Cerebellar nuclear complex (tissue), 1 donor: ENCODE measurements at places on chromosomes 5 and 9.

GRCh38 chr5:80208381-80208780, 47.5 kb downstream of the SERINC5 start:
- DNase-seq: no peak

GRCh38 chr5:33329891-33330290, 110.9 kb upstream of the TARS1 start:
- DNase-seq: no peak

GRCh38 chr5:82912462-82912861, 164.7 kb downstream of the TMEM167A start:
- DNase-seq: no peak

- DNase-seq: no peak
Observed at GRCh38 chr5:41656597-41656996, 146.2 kb upstream of the PLCXD3 start.

GRCh38 chr9:108483676-108484075, 372.1 kb downstream of the ACTL7B start:
- no peak for DNase-seq

- DNase-seq: no peak
Observed at GRCh38 chr9:17082343-17083064, 52.3 kb upstream of the CNTLN start.

GRCh38 chr5:181149806-181150733, 2.7 kb downstream of the OR2V2 start:
- no peak for DNase-seq

DNA sequence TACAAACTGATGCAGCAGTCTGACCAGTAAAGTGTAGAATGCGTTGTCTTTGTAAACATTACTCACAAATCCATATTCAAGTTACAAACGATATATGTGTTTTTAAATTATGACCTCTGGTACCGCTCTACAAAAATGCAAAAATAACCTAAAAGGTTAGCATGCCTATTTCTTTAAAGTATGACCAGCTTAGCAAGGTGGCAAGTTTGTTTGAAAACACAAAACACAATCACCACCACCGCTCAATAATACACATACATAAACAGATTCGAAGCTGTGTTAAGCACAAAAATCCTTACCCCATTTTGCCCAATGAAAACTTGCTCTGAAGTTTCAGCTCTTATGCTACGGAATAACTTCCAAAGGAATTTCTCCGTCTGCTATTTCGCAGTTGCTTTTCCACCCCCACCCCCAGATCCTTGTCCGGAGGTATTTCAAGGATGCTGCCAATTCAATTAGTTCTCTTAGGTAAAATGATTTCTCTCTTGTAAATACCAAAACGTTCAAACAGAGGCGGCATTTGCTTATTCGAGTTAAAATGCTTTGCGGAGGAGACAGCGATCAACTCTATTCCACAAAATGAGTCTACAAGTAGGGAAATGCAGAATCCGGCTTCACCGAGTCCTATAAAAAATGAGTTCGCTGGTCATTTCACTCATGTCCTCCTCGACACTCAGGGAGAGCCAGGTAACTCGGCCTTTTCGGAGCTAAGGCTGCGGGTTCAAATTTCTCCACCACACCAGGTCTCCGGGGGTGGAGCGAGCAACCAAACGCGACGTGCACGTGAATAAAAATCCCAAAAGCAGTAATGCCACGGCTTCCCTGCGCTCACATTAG, 1.2 kb downstream of the HOMER1 start:
- DNase-seq: no peak

GRCh38 chr5:58760222-58760621, 177.3 kb downstream of the RAB3C start:
- no peak for DNase-seq

- DNase-seq: no peak
Observed at GRCh38 chr5:107652839-107653607, 17.7 kb downstream of the EFNA5 start.

DNA sequence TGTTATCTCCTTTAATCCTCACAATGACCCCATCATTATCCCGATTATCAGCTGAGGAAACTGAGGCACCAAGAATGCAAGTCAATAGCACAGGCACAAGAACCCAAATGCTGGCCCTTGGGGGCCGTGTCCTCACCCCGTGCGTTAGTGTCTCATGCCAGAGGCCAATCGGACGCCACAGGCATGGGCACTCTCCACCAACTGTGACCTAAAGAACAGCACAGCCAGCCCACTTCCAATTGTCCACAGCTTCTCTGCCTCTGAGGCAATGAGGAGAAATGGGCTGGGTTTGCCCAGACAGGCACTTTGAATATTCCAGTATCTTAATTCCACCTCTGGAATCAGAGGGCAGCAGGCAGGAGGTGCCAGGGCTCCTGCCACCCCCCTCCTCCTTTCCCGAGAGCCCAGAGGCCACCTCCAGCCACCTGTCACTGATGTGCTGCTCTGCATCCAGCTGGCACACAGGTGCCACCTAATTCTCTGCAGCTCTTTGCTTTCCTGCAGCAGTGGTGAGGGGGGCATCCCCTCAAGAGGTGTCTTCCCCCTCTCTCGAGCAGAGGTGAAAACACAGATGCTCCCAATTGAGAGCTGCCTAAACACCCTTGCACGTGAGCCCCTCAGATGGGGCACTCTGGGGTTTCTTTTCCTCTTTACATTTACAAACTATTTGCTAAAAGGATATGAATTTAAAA, 107.5 kb downstream of the ROR2 start:
- no peak for DNase-seq

GRCh38 chr5:119274767-119275130, 81.1 kb upstream of the TNFAIP8 start:
- no peak for DNase-seq
